ENCODE measurements at places on chromosomes 1 and 21.

- DNase-seq = peak; percentile 1
These were observed 930 bp downstream of the CDC14A start for GRCh38 chr1:100353071-100353801.

DNA sequence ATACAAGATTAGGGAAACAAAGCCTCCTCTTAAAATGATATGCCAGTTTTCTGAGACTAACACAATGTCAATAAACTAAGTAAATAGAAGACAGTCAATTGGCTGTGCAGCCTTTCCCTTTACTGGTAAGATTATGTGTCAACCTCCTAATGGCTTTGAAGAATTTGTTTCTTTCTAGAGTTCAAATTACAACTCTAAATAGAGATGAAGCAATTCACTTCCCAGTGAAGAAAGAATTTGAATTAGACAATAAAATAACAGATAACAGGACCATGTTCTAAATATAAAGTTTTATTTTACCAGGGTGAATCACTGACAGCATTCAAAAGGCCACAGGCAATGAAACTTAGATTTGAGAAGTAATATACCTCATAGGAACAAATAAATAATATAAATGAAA, 680.3 kb downstream of the PLA2G4A start:
- no peak for DNase-seq

DNA sequence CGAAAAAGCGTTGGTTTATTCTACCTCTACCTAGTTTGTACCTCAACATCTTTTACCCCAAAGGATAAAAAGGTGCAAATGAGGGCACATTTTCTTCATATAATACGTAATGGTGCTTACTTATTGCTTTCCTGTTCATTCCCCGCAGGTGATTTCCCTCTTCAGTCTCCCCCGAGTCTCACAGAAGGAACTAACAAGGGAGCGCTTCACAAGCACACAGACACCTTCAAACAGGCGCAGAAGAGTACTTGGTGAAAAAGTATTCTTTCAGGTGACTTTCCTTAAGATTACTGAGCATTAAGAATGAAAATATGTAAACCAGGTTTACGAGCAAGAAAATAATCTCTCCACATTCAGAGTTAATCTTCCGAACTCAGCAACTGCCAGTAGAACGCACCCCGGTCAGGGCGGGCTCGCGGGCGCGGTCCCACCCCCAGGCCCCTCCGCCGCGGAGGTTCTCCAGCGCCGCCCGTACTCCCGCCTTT, 511 bp upstream of the RABGAP1L start:
- no peak for DNase-seq

DNA sequence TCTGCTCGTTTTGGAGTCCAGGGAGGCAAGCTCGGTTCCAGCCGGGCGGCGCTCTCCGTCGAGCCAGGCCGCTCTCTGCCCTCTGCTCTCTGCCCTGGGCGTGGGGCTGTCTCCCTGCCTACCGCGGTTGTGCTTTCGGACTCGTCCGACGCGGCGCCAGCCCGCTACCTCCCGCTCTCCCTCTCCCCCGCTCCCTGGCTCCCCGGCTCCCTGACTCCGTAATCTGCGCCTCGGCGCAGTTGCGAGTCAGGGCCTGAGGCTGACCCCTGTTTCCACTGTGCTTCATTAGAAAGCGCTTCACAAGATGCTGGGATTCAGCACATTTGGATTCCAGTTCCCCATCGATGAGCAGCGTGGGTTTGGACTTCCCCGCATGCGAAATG, 2.2 kb downstream of the SOX13 start:
- DNase-seq = no peak

- DNase-seq = no peak
These were observed 55.6 kb downstream of the NKAIN1 start for GRCh38 chr1:31183927-31184554.

- DNase-seq = no peak
These were observed 21.4 kb downstream of the FAAH start for GRCh38 chr1:46415514-46415913.

DNA sequence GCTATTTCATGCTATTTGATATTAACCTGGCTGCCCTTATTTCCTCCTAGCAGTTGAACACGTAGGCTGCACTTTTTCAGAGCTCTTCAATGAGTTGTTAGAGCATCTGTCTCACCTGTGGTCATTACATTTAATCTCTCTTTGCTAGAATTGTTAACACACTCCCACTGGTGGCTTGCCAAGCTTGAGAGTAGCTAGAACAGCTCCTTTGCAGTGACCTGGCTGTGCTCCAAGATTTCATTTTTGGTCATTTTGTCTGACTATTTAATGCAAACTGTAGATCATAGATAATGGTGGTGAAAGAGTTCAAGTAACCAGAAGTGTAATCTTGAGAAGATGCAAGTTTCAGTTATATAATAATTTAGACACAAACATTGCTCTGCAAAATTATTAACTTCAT, 105.6 kb downstream of the LRRC7 start:
- no peak for DNase-seq

- no peak for DNase-seq
These were observed 33.2 kb downstream of the SLC45A1 start for GRCh38 chr1:8350914-8351684.

- no peak for DNase-seq
These were observed 28.9 kb upstream of the RGS1 start for GRCh38 chr1:192546596-192547190.

DNA sequence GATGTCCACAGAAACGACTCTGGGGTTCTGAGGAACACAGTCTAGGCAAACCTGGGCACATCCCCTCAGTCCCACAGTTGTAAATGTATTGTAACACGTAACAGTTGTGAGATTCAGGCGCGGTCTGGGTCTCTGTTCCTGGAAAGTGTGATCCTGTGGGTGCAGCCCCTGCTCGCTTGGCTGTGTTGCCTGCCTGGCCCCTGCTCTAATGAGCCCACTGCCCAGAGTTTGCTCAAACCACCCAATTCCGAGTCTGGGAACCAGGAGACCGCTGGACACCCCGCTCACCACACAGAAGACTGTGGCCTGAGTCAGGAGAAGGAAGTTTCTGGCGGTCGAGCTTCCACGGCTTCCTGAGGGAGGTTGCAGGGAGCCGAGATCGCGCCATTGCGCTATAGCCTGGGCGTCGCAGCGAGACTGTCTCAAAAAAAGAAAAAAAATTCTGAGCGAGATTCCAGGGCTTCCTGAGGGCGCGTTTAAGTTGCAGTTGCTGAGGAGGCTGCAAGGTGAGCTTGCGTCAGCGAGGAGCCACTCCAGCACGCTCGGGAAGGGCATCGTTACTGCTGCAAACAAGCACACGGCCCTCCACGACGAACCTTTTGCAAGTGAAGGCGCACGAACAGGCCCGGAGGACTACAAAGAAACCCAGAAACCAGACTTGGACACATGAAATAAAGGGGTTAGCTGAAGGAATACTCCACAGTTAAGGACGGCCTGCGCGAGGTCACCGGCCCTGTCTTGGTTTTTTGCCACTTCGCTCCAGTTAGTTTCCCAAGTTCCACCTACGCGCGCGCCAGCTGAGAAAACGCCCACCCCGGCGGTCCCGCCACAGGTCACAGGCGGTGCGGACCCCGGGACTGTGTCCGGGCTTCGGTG, 1.1 kb downstream of the C21orf58 start:
- no peak for DNase-seq

- DNase-seq = no peak
These were observed 93.3 kb upstream of the ADAMTS5 start for GRCh38 chr21:27060190-27060589.

- DNase-seq = no peak
These were observed 38.5 kb downstream of the CAMTA1 start for GRCh38 chr1:6823793-6824192.

DNA sequence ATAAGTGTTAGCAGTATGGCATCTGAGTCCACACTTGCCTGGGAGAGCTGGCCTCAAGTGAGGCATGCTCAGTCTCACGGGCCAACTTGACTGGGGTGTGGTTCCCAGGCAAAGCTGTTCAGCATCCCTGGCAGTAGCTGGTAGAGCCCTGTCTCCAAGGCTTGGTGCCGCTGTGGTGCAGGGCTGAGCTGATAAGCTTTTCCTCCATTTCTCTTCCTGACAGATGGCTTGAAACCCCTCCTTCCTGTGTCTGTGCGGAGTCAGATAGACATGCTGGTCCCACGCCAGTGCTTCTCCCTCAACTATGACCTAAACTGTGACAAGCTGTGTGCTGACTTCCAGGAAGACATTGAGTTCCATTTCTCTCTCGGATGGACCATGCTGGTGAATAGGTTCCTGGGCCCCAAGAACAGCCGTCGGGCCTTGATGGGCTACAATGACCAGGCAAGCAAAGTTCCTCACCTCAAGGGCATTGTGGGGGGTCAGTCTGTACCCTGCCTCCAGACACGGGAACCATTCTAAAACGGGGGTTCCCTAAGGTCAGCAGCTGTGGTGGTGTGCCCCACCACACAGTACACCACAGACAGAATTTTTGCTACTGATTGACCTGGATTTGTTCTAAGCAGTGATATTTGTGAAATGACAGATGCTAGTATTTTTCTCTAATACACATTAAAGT, 13.7 kb upstream of the MIIP start:
- no peak for DNase-seq

DNA sequence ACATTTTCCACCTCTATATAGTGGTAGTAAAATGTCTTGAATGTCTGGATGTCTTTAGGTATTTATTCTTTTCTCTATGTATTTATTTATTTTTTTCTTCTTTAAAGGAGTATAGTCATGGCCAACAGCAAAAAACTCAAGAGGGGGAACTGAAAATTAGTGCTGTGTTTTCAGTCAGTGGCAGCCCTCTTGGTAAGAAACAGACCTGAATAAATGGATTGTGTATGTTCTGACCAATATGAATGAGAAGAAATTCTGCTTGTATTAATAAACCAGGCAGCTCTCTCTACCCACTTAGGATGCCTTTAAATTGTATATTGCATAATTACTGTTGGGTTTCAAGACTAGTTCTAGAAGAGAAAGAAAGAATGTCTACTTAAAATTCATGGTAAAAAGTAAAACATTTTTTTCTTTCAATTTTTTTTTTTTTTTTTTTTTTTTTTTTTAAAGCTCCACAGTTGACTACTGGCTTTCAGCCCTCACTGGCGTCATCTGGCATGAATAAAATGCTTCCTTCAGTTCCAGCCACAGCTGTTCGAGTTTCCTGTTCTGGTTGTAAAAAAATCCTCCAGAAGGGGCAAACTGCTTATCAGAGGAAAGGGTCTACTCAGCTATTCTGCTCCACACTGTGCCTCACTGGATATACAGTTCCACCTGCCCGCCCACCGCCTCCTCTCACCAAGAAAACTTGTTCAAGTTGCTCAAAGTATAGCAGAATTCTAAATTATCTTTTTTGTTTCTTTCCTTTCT, 101.6 kb downstream of the ZMYM4 start:
- no peak for DNase-seq

GRCh38 chr1:117678246-117678977, 72.6 kb downstream of the TENT5C start:
- no peak for DNase-seq

- no peak for DNase-seq
These were observed 64.3 kb upstream of the VTCN1 start for GRCh38 chr1:117275055-117275454.

DNA sequence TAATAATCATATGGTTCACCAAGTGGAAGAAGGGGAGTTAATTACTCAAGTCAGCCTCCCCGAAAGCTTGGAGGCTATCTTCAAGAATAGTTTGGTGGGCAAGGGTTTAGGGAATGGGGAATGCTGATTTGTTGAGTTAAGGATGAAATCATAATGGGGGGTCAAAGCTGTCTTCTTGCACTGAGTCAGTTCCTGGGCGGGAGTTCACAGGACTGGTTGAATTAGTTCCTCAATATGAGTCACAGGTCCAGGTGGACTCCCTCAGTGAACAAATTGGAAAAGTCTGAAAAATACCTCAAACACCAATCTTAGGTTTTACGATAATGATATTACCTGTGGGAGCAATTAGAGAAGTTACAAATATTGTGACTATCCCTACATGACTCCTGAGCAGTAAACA, 115.2 kb upstream of the COA6 start:
- DNase-seq = no peak

- DNase-seq = no peak
These were observed 905 bp downstream of the LCE3E start for GRCh38 chr1:152565535-152566215.

Measured in activated naive CD8-positive, alpha-beta T cell treated with anti-CD3 and anti-CD28 coated beads, Interleukin-2, amount 50 U/mL, for 16 hours (primary cell).